ENCODE measurements at places on chromosomes 3 and 15.

GRCh38 chr3:115986555-115987207 lies 363.4 kb downstream of the GAP43 start:
- peak; percentile 52 for DNase-seq

GRCh38 chr3:98796334-98796733 lies 33.2 kb downstream of the ST3GAL6 start:
- peak; percentile 33 for DNase-seq

- DNase-seq, result no peak
Observed at GRCh38 chr3:7733933-7734332, 767.7 kb upstream of the LMCD1 start.

DNA sequence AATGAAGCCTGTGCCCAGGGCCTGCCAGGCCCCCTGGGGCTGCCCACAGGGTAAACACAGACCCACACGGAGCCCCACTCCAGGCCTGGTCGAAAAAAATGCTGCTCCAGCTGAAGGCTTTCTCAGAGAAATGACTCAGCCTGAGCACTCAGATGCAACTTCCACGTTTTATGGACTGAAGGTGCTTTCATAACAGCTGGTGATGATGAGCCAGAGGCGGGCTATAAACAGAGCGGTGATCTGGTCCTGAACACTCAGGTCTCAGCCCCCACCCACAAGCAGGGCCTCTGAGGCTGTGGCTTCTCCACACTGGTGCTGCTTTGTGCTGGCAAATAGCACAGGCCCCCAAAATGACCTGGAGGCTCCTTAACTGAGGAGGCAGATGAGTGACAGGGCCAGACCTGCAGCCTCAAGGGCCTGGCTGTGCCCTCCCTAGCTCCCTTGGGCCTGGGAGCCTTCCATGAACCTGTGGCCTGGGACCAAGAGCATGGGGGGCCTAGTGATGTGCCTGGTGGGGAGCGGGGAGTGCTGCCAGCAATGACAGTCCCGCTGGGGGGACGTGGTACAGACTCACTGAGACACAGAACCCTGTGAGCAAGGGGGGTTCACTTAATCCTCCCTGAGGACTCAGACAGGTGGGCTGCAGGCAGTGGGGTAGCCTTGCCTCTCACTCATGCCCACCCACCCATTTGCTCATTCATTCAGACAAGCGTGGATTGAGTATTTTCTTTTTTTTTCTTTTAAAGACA lies 23.0 kb upstream of the FURIN start:
- no peak for DNase-seq

DNA sequence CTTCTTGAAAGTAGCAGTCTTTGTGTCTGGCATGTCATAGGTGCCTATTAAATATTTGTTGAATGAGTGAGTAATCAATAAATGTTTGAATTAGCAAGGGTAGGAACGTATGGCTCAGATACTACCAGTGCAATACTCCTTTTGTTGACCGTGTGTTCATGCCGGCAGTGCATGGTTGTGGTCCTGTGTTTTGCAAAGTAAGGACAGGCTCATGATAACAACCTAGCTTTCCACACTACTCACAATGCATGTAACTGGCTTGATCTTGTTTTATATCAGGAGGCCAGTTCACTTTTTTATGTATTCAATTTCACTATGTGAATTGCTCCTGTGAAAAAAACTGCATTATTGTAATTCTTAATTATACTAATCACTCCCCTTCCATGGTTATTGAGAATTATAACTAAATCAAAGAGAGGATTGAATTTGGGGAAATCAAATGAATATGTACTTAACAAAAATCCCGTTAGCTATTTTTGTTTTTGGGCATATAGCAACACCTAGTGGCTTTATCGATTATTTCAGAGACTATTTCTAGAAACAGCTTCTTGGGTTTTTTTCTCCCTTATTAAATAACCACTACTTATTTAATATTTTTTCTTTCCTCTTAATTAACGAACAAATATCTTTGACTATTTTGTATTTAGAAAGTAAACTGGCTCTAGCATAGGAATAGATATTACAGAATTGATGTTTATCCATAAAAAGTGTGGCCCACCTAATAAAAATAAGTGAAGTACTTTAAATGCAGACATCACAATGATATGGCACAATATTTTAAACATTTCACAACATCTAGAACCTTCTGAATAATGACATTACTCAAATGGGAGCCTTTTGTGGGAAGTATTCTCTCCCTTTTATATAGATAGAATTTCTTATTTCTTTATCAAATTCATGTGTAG lies 218.5 kb downstream of the BBX start:
- DNase-seq, result peak; percentile 4

GRCh38 chr15:96766366-96766765 lies 435.9 kb downstream of the NR2F2 start:
- DNase-seq, result no peak

GRCh38 chr3:42051384-42052131 lies 39.6 kb upstream of the TRAK1 start:
- no peak for DNase-seq

DNA sequence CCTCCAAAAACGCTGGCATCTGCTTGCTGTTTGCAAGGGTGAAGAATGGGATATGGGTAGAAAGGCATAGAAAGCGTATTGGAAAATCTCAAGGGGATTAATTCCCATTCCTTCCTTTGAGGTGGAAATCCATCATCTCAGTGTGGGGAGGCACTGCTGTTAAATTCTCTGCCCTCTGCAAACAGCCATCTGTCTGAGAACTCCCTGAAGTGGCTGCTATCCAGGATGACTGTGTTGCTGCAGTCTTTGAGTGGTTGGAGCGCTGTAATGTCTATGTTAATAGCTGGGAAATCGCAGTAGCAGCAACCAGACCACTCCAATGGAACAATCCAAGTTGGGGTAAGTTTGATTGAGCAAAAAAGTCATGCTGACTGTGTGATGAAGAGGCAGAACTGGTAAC lies 625.9 kb downstream of the NLGN1 start:
- DNase-seq, result no peak

- no peak for DNase-seq
Observed at GRCh38 chr15:68126396-68126795, 72.3 kb downstream of the PIAS1 start.

GRCh38 chr15:86159468-86159867 lies 79.8 kb downstream of the AGBL1 start:
- no peak for DNase-seq

Measured in NCI-H526 (cell line).